ENCODE measurements at places on chromosomes 4 and X. TPM values are rescaled to one million over a fixed set of nuclear protein-coding genes. Genes with fewer than 3 reads are reported as not detected.

- H3K36me3 ChIP-seq, result no peaks in the 10 kb centered on the region
- H3K27ac ChIP-seq, result no peak overlapping the region
- no peak for DNase-seq
- no peaks in the 10 kb centered on the region for H3K27me3 ChIP-seq
- no peaks in the 10 kb centered on the region for H3K4me1 ChIP-seq
Observed at GRCh38 chr4:39486221-39486804, 27.5 kb downstream of the LIAS start.

Gene TRIML2
- polyA plus RNA-seq, result not detected

Gene TSPAN7
- 133 TPM for polyA plus RNA-seq

DNA sequence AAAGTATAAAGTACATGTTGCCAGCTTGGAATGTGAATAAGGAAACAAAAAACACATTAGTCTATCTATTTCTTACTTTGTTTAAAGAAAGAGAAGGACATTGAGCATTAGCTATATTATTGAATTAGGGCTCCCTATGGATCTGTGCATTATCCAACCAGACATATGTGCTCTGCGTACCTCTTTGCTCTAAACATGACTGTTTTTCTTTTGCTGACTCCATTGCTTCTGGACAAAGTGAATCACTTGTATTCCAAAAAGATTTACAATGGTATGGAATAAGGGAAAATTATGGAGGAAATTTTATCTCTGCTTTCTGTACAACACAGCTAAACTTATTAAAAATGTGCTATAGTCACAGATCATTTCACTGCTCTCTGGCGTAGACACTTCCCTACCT is 727.8 kb upstream of the LCORL start:
- no peak overlapping the region for H3K27ac ChIP-seq
- H3K36me3 ChIP-seq, result no peaks in the 10 kb centered on the region
- H3K27me3 ChIP-seq, result no peaks in the 10 kb centered on the region
- H3K4me1 ChIP-seq, result no peaks in the 10 kb centered on the region

Gene RAB39B
- polyA plus RNA-seq, result 2.6 TPM

GRCh38 chr4:85722807-85723206 is 247.9 kb downstream of the ARHGAP24 start:
- peaks cover 10% of the 10 kb centered on the region for H3K4me1 ChIP-seq
- H3K27me3 ChIP-seq, result no peaks in the 10 kb centered on the region
- H3K4me3 ChIP-seq, result no peak overlapping the region
- H3K36me3 ChIP-seq, result no peaks in the 10 kb centered on the region

GRCh38 chr4:176359590-176359989 is 39.8 kb downstream of the SPCS3 start:
- H3K27me3 ChIP-seq, result no peaks in the 10 kb centered on the region
- no peaks in the 10 kb centered on the region for H3K36me3 ChIP-seq
- no peaks in the 10 kb centered on the region for H3K4me1 ChIP-seq
- H3K4me3 ChIP-seq, result no peak overlapping the region
- no peak overlapping the region for H3K27ac ChIP-seq

DNA sequence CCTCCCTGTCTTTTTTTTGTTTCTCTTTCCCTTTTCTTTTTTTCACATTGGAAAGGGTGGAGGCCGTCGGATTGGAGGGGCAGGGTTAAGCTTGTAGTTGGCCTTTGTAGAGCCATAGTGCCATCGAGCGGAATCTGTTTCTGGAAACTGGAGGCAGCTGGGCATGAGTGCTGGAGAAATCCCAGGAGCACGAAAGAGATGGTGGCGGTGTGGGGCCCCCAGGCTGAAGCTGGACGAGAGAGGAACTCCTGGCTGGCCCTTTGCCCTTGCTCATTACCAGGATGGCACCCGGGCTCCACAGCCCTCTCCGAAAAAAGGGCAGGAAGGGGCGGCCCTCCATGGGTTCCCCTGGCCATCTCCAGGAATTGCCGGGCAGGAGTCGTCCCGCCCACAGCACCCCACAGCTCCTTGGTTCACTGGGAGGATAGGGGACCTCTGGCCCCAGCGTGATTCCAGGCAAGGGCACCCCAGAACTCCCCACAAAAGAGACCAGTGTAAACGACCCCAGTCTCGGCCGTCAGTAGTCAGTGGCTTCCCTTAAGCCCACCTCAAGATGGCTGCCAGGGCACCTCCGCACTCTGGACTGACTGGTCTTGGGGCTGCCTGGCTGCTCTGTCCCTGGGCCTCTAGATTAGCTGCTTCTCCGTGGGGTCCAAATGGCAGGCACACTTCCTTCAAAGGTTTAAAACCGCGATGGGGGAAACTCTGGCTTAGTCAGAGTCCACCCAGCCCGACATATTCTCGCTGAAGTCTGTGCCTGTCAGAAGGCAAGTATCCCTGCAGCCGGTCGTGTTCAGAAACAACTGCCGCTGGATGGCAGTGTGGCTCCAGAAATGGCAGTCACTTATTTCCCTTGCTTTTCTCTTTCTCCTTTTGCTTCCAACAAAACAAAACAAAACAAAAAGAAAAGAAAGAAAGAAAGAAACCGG is 74.1 kb downstream of the NBDY start:
- H3K4me3 ChIP-seq, result no peak overlapping the region
- H3K4me1 ChIP-seq, result peaks cover 6% of the 10 kb centered on the region
- no peaks in the 10 kb centered on the region for H3K27me3 ChIP-seq

DNA sequence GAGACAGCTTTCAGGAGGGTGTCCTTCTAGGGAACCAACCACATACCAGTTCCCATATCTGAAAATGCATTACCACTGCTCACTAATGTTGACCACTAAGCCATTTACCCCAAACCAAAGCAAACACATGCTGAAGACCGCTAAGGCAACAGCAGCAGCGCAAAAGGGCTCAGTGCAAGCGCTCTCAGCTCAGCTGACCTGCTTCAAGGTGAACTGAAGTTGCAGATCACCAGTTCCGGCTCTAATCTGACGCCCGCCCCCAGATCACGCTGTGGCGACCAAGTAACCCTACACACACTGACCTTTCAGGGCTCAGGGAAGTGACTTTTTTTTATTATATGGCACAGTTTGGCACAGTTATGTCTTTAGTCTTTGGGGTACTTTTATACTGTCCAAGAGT is 5.8 kb downstream of the MECP2 start:
- peaks cover 4% of the 10 kb centered on the region for H3K36me3 ChIP-seq
- no peak overlapping the region for H3K27ac ChIP-seq
- peak; percentile 70 for DNase-seq
- H3K27me3 ChIP-seq, result peaks cover 4% of the 10 kb centered on the region

Gene OTUD6A
- not detected for polyA plus RNA-seq

DNA sequence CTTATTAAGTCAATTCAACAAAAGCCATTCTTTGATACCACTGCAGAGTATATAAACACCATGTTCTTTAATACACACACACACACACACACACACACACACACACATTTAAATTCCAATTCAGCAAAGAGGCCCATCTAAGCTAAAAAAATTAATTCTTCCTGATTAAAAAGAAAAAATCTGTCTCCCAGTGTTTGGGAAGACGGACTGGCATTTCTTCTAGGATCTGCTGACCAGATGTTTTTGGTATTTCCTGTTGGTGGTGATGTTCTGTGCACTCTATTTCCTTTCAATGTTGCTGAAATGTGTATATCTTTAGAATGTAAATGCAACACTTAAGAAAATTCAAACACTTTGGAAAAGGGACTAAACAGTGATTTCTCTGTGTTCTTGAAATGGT is 243.8 kb downstream of the THOC2 start:
- H3K4me3 ChIP-seq, result no peak overlapping the region
- H3K4me1 ChIP-seq, result no peaks in the 10 kb centered on the region
- DNase-seq, result no peak
- H3K27me3 ChIP-seq, result no peaks in the 10 kb centered on the region

- H3K4me3 ChIP-seq, result no peak overlapping the region
- no peaks in the 10 kb centered on the region for H3K4me1 ChIP-seq
- DNase-seq, result no peak
Observed at GRCh38 chr4:36037127-36037526, 207.2 kb downstream of the ARAP2 start.

Gene SORCS2
- polyA plus RNA-seq, result 1.3 TPM

Gene SRD5A3
- polyA plus RNA-seq, result 15.7 TPM

- no peak for DNase-seq
- no peaks in the 10 kb centered on the region for H3K36me3 ChIP-seq
- H3K27me3 ChIP-seq, result no peaks in the 10 kb centered on the region
- H3K4me3 ChIP-seq, result no peak overlapping the region
- H3K4me1 ChIP-seq, result peaks cover 26% of the 10 kb centered on the region
Observed at GRCh38 chr4:89538886-89539285, 231.3 kb upstream of the GPRIN3 start.

GRCh38 chrX:85244450-85245211 is 840 bp downstream of the ZNF711 start:
- H3K36me3 ChIP-seq, result no peaks in the 10 kb centered on the region
- H3K4me1 ChIP-seq, result no peaks in the 10 kb centered on the region
- no peaks in the 10 kb centered on the region for H3K27me3 ChIP-seq
- peak overlapping the region; percentile 34 for H3K4me3 ChIP-seq

DNA sequence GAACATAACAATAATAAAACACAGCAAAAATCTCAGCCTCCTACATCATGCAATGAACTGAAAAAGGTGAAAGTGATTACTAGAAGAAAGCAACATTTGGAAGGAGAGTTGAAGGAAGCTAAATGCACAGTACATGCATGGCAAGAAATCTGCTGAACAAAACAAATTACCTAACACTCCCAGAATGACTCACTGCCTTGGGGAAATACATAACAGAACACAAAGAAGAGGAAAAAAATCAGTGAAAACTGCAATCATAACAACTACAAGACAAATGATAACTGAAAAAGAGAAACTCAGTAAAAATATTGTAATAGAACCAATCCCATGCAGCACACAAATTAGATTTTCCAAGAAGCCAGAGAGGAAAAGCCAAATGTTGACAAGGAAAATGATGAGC is 1513.2 kb downstream of the ARAP2 start:
- no peak overlapping the region for H3K4me3 ChIP-seq
- no peaks in the 10 kb centered on the region for H3K4me1 ChIP-seq
- DNase-seq, result no peak
- H3K27me3 ChIP-seq, result no peaks in the 10 kb centered on the region
- H3K36me3 ChIP-seq, result no peaks in the 10 kb centered on the region
- H3K27ac ChIP-seq, result no peak overlapping the region

DNA sequence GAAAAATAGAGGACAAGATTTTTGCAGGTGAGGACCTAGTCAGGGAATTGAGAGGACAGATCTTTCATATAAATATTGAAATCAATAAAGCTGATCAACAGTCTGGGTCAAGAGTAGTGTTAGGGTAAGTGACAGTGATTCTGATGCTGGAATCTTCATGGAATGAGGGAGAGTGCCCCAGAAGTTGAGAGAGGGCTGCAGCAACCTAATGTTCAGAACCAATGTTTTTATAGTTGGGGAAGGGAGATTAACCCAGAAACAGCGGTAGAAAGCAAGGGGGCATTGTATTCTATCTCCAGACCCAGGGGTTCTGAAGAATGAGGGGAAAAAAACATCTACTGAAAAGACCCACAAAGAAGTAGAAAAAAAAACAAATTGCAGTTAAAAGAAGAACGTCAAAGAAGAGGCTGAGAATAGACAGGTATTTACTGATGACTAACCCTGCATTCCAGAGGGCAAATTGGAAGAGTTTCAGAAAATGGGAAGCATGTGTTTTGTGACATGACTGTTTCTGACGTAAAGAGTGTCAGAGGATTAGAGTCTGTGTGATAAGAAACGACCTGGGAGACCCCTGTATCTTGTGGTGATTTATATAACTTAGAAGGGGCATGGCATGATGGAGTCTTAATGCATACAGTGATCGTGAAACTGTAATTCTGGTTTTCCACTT is 819.6 kb upstream of the EPHA5 start:
- no peaks in the 10 kb centered on the region for H3K36me3 ChIP-seq
- no peak overlapping the region for H3K4me3 ChIP-seq
- H3K27ac ChIP-seq, result no peak overlapping the region

DNA sequence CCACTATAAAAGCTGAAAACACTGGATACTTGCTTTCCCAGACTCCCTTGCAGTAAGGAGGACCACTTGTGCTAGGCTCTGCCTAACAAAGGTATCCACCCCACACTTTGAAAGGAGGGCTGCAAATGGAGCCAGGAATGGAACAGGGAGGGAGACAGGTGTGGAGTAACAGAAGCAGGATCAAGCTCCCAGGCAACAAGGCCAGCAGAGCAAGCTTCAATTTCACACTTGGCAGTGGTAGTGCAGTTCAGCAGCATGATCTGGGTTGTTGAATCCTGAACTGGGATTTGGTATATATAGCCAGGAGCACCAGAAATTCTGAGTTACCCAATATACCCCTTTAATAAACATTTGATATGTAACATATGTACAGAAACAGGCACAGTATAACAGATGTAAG is 9.8 kb downstream of the LAMP2 start:
- peaks cover 11% of the 10 kb centered on the region for H3K4me1 ChIP-seq
- H3K4me3 ChIP-seq, result no peak overlapping the region
- no peak for DNase-seq
- H3K27me3 ChIP-seq, result no peaks in the 10 kb centered on the region
- H3K36me3 ChIP-seq, result no peaks in the 10 kb centered on the region
- H3K27ac ChIP-seq, result no peak overlapping the region

GRCh38 chr4:182829196-182829595 is 88.0 kb downstream of the DCTD start:
- no peak overlapping the region for H3K27ac ChIP-seq
- H3K36me3 ChIP-seq, result no peaks in the 10 kb centered on the region
- no peak for DNase-seq
- no peaks in the 10 kb centered on the region for H3K4me1 ChIP-seq
- peaks cover 3% of the 10 kb centered on the region for H3K27me3 ChIP-seq

GRCh38 chr4:38055566-38055965 is 95.4 kb downstream of the PTTG2 start:
- H3K36me3 ChIP-seq, result peaks cover 14% of the 10 kb centered on the region
- H3K27me3 ChIP-seq, result no peaks in the 10 kb centered on the region
- no peak overlapping the region for H3K4me3 ChIP-seq
- no peak for DNase-seq
- no peaks in the 10 kb centered on the region for H3K4me1 ChIP-seq
- H3K27ac ChIP-seq, result no peak overlapping the region

DNA sequence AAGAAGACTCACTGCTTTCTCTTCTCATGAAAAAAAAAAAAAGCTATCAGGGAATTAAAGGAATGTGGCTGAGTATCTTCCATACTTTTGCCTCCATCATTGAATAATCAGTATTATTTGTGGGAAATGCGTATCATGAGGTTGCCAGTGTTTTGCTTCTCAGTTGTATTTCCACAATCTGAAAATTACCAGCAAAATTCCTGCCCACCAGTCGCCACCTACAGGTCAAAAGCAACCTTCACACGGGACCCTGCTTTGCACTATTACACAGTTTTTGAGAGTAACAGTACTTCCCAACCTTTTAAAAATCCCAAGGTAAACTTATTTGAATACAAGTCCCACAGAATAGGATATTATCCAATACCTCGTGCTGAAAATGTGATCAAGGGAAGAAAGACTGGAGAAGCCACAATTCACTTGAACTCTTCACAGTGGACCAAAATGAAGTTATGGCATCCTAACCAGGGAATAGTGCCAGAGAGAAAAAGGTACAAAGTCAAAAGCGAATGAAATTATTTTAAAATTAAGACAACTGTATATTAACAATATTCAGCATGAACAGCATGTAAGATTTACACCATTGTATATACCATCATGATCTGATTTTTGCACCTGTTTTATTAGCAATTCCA is 30.4 kb downstream of the PGRMC1 start:
- DNase-seq, result peak; percentile 52
- H3K27me3 ChIP-seq, result peaks cover 30% of the 10 kb centered on the region
- no peaks in the 10 kb centered on the region for H3K4me1 ChIP-seq
- no peak overlapping the region for H3K27ac ChIP-seq
- H3K4me3 ChIP-seq, result no peak overlapping the region

All from adrenal gland (tissue), 19 donors.